Hematopoietic multipotent progenitor cell treated with erythropoietin and hydrocortisone succinate and interleukin-3 and kit ligand, for 8 days (in vitro differentiated cells): ENCODE measurements at places on chromosomes 5 and 9.

DNA sequence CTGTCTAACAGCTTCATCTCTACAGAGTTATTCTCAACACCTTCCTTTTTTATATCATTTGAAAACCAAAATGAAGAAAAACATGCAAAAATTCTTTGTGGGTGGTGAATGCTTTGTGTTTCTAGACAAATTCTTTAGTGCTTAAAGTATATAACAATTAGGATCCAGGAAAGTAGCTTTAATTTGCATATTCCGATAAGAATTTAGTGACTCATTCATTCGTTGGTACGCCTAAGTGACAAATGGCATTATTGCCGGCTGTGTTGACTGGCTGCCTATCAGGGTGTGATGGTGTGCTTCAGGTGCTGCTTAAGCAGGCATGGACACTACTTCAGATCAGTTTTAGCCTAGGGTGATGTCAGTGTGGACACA, 35.2 kb downstream of the LMNB1 start:
- no peak for DNase-seq

DNA sequence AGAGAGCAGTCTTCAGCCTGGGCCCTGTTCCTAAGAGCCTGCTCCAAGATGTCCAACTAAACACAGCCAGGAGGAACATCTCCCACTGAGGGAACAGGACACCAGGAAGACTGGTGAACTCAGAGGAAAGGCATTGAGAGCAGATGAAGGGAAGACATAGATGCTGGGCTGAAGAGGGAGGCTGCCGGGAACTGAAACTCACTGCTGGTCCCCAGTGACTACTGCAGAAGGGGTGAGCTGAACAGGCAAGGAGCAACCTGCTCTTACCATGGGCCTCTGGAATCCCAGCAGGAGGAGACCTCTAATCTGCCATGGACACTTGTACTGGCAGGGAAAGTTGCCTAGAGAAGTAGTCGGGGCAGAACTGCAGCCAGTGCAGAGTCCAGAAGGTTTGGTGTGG, 95.7 kb downstream of the TRPM3 start:
- DNase-seq: no peak

DNA sequence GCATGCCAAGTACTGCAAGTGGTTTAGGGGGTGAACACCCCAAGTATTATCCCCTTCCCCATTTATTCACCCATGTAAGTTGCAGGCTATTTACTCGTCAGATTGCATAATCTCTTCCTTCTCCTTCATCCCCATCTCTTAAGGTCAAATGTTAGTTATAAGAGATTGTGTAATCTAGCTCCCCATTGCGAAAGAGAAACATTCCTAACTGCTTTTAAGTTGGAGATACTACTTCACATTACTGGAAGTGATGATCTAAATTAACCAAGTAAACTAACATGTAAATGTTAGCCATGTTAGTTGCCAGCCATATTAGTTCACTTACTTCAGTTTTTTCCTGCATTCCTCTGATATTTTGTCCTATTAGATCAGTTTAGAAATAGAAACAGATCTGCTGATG, 262.3 kb downstream of the TAF11L14 start:
- no peak for DNase-seq

GRCh38 chr5:124664287-124664686, 82.2 kb downstream of the ZNF608 start:
- DNase-seq: no peak

GRCh38 chr9:129626625-129627284, 792 bp downstream of the NTMT1 start:
- peak; percentile 50 for DNase-seq

DNA sequence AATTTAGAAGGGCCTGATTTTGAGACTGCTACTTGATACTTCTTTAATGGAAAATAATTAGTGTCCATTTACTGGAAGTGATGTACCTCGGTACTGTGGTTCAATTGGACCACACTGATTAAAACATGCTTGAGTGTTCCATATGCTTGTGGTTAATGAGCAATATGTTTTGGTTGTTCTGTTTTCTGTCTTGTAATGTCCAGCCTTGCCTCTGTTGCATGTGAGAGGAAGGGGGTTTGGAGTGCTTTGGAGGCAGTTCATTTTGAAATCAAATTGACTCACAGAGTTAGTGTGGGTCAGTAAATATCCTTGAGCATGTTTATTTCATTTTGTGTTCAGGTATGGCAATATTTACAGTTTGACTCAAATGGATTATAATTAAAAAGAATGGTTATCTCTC, 334.4 kb downstream of the ARHGEF28 start:
- no peak for DNase-seq

DNA sequence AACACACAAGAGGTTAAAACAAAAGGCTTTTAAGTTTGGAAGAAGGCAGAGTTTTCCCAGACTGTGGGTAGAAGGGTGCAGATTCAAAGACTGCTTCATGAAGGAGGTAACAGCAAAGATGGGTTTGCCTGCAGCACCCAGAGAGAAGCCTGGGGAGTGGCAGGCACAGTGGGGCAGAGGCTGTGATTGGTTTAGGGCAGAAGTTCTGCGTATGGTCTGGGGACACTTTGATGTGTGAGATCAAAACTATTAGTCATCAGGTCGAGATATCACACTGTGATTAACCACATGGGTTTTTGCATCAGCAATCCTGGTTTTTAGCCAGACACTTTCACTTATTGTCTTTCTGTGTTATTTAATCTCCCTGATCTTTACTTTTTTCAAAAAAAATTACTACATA, 188.8 kb upstream of the GLRA1 start:
- DNase-seq: no peak

DNA sequence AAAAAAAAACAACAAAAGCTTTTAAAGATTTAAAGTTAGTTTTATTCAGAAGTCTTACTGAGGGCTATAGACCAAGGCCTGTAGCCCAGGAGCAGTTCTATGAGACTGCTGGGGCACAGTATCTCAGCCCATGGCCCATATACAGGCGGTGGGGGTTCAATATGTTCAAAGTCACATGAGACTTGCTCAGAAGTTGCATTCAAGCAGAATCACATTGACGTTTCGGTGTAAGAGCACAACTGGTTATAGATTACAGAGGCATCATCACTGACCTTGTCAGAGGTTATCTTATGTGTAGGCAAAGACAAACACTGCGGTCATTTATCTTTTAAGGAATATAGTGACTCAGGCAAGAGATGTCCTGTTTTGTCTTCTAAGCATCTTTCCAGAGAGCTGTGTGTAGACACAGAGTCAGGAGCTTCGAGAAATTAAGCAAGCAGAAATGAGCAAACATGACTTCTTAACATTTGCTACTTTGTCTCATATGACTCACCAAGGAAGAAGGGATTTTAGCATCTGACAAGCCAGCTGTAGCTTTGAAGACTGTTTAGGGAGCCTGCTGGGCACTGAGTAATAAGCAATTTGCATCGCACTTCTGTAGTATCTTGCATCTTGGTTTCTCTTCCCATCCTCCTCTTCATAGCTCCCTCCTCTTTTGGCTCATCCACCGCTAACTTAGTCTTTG, 12.9 kb upstream of the F2RL1 start:
- DNase-seq: peak; percentile 21

DNA sequence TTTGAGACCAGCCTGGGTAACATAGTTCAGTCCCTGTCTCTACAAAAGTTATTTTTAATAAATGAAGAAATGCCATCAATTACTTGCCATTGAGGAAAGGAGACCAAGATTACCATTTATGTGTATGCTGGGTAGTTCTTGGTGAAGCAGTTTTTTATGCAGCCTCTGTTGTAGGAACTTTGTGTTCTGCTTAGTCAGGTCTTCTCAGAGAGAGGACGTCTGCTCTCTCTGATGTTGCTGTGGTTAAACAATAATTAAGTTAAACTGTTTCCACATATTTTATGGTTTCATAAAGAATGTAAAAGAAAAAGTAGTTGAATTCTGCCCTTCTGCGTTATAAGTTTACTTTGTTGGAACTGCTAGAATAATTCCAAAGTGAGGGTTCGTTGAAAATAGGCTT, 210.5 kb downstream of the KDM4C start:
- no peak for DNase-seq

DNA sequence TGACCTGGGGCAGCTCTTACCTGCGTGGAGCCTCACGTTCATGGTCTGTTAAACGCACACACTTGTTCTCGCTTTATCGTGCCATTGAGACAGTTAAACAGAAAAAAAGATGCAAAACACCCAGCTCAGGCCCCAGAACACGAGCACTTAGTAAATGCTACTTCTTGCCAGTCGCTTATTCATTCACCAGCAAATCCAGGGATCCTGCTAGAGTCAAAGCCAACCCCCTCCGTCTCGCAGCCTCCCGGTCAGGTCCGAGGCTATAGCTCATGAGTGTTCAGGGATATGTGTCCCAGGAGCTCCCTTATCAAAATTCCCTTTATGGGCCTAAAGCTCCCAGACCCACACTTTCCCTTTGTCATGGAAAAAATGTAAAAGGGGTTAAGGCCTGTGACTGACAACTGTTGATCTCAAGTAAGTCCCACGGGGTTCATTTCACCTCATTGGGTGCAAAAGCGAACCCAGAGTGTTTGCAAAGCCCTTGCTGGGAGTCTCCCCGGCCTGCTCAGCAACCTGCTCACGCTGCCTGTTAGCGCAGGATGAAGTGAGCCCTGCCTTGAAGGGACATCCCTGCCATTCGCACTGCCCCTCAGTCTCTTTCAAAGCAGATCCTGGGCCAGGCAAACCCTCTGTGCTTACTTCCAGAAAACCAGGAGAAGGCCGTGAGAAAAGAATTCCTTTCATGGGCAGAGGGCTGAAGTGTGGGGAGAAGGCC, 40.7 kb downstream of the HRH2 start:
- no peak for DNase-seq

- no peak for DNase-seq
Observed at GRCh38 chr5:131285703-131286399, 22.0 kb downstream of the CDC42SE2 start.

DNA sequence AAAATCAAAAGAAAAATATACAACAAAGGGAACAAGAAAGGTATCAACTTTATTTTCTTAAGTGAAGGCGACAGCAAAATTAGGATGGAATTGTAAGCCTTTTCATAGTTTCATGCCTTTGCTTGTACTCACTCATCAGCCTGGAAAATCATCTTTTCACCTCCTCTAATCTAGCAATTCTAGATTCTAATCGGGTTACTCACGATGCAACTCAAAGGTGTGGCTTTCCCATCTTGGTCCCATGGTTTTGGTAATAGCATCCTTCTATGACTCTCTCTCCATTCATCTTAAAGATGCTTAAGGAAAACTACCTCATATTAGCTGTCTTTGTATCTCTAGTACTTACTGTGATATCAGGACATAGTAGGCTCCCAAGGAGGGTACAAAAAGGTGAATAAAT, 30.5 kb downstream of the DNAH5 start:
- no peak for DNase-seq

GRCh38 chr9:133461975-133462374, 2.2 kb downstream of the CACFD1 start:
- no peak for DNase-seq

DNA sequence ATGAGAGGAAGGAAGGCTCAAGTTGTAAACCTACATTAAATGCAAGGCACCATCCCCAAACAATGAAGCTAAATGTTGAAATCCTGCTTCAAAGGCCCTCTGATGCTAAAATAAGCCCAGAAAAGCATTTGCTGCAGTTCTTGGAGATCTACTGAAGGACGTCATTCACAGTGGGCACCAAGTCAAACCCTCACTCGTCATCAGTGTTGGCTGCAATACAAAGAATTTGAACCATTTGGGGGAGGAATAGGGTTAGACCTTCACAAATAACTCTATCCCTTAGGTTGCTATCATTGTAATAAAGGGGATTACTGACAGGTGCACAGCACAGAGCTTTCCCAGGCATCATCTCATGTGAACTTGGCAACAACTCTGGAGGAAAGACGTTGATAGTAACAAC, 9.3 kb upstream of the MEGF9 start:
- DNase-seq: no peak

DNA sequence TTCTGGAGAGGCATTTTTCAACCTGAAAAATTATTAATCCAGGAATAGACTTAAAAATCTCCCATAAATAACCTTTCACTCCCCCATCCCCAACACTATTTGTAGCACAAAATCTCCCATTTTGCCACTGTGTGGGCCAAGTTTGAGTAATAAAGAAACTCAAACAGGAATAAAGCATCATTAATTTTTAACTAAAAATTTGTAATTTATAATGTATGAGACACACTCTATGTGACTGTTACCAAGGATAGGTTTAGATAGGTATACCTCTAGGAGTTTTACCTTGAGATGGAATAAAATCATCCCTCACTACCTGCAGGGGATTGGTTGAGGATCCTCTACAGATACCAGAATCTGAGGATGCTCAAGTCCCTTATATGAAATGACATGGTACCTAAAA, 30.1 kb downstream of the CHD1 start:
- no peak for DNase-seq

GRCh38 chr5:173015192-173015591, 31.6 kb downstream of the ATP6V0E1 start:
- DNase-seq: no peak

DNA sequence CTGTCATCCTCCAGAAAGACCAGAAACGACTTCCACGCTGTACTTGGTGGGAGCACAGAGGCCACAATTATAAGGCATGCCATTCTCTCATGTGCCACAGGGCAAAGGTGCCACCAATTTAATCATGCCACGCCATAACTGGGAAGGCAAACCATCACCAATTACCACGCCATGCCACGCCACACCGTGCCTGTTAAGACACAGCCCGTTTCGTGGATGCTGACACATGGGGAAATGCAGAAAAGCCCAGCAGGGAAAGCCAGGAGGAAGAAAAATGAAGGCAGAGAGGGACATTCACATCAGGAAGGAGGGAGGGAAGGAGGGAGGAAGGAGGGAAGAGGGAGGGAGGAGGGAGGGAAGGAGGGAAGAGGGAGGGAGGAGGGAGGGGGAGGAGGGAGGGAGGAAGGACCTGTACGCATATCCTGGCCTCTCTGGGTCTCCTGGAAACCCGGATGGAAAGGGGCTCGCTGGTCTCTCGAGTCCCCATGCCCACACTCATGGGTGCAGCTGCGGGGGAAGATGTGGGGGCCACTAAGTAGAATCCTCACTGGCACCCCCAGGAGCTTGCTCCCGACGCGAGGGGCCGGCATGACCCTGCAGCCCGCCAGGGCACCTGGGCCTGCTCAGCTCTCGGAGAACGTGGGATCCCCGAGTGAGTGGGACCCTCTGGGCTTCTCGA, 61.7 kb upstream of the UBAC1 start:
- no peak for DNase-seq
